ENCODE measurements at places on chromosomes 3 and 15.

GRCh38 chr15:74783072-74783807, 1.4 kb downstream of the CSK start:
- DNase-seq, result no peak

- no peak for DNase-seq
Measured at GRCh38 chr3:146262371-146263110, 11.6 kb upstream of the PLSCR4 start.

DNA sequence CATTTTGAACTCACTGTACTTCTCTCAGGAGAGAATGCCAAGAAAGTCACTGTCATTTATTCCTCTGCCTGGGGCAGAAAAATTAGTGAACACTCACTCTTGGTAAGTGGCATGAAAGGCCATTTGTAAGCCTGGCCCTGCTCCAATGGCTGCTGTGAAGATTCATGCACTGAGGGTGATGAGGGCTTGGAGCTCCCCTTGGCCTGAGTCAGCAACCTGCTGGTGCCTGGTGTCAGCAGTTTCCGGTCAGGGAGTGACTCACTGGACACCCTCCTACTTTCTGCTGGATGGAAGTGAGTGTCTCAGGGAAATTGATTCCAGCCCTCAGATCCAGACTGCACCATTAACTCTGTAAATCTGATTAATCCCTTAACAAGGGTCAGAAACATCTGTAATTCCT, 37.6 kb downstream of the TRA2B start:
- DNase-seq, result no peak

- DNase-seq, result no peak
Measured at GRCh38 chr3:179961703-179962078, 75.0 kb downstream of the PEX5L start.

GRCh38 chr3:121735047-121735696, 14.4 kb downstream of the GOLGB1 start:
- DNase-seq, result no peak

GRCh38 chr15:68598171-68599152, 19.7 kb downstream of the CORO2B start:
- no peak for DNase-seq

DNA sequence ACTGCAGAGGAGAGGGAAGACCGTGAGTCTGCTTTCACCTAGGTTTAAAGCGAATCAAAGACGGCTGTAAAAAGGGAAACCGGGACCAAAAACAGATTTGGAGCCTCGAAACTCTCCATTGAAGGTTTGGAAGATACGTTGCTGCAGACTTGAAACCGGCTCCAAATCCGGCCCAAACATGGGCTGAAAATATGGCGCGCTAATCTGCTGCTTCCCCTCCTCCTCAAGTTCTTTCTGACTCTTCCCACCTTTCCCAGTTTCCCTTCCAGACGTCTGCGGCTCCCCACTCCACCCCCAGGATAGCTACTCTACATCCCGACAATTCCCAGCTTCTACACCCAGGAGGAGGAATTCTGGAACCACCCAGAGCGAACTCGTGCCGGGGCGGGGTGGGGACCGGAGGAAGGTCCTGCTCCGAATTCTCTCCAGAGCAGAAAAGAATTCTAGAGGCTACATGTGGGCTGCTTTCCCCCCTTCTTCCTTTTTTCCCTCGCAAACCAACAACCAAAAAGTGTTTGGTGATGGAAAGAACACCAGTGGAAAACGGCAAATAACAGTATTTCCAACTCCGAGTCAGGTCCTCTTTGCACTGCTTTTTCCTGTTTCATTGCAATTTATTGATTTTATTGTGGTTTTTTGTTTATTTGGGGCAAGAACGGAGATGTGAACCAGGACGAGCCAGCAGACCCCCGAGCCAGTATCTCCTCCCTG, 8.5 kb downstream of the EOMES start:
- DNase-seq, result no peak

DNA sequence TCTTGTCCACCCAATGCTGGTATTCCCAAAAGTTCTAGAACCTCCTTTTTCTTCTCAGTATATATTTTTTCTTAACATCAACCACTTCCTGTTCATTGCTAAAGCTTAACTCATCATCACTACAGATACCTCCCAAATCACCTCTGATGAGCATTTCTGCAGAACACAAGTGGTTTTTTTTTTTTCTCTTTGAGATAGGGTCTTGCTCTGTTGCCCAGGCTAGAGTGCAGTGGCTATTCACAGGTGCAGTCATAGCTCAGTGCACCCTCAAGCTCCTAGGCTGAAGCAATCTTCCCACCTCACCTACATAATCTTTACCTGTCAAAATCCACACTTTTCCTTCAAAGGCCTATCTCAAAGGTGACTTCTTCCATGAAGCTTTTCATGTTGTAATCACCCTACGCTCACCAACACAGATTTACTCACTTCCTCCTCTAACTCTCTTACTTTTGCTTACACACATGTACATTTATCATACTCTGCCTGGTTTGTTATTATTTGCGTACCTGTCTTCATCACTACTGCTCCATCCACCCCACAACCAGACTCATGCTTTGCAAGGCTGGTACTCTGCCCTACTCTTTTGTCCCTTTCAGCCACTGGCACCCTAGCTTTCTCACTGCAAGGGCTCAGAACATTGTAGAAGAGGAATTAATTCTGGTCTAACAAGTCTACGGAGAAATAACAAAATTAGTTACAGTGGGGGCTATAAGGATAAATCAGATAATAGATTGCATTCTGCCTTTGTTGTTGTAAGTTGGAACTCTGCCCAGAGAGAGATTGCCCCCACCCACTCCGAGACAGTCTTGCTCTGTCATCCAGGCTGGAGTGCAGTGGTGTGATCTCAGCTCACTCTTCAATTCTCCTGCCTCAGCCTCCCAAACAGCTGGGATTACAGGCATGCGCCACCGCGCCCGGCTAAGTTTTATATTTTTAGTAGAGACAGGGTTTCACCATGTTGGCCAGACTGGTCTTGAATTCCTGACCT, 27.5 kb downstream of the HERC1 start:
- peak; percentile 26 for DNase-seq

DNA sequence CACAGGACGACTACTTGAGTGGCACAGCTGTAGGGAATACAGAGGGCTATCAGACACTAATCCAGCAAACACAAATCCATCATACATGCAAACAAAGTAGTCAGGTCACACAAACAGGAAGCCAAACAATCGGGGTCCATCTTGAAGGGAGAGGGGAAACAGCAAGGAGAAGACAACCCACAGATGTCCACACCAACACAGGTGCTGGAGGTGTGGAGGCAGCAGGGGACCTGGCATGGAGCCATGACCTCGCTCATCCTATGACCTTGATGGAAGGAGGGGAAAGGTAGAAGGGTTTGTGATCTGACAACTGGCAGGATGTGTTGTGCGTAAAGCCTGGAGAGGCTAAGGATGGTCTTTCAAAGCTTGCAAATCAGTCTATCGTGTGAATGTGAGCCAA, 39.9 kb upstream of the SKOR1 start:
- DNase-seq, result no peak

GRCh38 chr3:176633511-176633910, 563.8 kb downstream of the TBL1XR1 start:
- DNase-seq, result no peak

Data from pons (tissue), 1 donor.